Cortex of kidney (tissue), 1 donor: ENCODE measurements at places on chromosomes 1 and 21.

DNA sequence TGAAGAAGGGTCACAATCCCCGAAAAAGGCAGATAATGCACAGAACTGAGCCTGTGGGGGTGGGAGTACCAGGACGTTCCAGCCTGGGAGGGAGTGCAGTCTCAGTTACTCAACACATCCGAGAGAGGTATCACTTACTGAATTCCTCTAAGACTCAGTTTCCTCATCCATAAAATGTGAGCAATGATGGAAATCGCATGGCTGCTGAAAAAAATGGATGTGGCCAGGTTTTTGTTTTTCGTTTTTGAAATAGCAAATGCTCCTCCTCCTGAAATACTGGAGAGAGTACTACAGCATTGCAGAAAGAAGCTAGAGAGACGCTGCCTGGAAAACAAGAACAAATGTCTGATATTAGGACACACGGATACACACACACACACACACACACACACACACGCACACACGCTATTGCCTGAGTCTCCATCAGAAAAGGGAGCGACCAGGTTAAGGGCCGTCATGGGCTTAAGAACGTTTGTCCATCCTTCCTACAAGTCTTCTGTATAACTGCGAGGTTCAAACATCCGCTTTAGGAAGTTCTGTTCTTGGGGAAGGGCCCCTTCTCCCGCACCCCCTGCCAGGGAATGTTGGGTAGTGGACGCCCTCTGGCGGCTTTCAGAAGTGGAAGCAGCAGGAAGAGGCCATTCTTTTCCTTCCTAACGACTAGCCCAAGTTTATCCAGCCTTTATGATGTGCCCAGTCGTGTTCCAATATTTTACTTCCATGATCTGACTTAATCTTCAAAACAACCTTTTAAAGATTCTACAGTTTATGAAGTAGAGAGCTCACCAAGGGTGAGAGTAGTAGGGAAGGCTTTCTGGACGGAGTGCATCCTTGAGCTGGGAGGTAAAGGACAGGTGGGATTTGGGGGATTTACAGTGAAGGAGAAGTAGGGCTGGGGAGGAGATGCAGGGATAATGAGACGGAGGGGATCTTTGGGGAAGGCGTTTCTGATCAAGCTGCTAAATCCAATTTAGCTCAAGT is 699 bp upstream of the NES start:
- no peak for DNase-seq

DNA sequence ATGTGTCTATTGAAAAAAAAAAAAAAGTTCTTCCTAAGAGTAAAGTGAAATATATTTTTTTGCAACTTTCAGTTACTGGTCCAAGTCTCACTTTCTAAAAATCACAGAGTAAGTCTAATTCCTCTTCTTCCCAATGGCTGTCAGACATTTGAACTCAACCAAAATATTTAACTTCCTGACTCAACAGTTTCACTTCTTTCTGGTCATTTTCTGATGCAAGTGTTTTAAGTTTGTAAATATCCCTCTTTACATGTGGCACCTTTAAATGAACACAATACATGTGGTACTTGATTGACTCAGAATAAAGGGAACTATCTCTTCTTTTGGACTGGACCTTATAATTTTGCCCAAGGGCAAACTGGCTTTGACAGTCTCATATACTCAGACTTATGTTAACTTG is 76.7 kb downstream of the ASH1L start:
- DNase-seq: no peak

DNA sequence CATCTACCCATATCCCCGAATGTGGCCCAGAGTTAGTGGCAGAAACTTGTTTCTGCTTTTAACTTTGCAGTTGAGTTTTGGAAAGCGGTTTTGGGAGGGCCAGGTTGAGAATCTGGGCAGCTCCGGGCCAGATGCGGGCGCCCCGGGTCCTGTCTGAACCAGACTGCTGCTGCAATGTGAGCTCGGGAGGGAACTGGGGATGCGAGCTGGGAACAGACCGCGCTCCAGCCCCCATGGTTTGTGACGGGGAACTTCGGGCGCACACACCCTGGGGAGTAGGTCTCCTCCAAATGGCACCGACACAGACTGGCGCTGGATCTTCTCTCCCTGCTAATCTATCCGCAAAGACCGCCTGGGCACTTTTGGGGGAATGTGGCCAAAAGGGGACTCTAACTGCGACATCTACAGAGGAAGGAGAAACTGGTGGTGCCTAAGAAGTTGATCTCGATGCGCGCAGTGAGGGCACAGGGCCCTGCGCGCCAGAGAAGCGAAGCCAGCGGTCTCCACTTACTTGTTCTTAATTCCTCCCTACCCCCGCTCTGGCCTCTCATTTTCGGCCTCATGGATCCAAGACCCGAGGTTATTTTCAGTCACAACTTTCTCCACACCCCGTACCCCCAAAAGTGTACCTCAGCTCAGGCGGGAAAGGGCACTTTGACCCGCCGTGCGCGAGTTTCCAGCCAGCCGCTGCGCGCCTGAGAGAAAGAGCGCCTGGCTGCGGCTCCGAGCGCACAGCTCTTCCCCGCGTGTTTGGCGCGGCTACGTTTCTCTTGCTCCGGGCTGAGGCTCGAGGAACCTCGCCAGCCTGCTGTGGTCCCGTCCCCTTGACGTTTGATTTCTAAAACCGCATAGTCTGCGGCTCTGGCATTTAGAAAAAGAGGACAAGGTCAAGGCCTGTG is 411.0 kb upstream of the ESRRG start:
- DNase-seq: no peak

DNA sequence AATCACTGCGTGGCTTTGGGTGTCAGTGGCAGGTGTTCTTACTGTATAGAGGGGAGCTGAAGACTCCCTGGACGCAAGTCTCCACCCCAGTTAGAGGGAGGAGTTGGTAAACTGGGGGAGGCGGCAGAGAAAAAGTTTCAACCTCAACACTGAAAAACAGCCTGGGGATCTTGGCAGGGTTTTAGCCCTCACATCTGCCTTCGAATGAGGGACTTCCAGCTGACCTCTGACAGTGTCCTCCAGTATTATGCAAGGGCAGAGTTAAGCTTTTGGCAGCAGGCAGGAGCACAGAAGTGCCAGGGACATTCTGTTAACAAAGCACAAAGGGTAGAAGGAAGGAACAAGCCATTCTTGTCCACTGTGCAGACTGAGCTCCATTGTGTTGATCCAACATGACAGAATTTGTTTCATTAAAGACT is 41.2 kb upstream of the RAB4A start:
- no peak for DNase-seq

DNA sequence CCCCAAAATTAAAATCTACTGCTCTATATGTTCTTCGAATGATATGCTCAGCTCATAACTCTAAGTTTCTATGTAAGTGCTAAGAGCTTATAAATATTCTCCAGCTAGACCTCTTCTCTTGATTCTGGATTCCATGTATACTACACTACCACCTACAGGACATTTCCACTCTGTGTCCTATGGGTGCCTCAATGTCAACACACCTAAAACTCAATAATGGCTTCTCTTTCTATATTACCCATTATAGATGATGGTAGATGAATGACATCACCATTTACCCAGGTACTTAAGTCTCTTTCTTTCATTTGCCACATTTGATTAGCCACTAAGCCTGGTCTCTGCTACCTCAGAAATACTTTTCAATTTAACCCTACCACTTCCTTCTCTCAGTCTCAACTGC is 41.3 kb downstream of the TBX19 start:
- DNase-seq: no peak

DNA sequence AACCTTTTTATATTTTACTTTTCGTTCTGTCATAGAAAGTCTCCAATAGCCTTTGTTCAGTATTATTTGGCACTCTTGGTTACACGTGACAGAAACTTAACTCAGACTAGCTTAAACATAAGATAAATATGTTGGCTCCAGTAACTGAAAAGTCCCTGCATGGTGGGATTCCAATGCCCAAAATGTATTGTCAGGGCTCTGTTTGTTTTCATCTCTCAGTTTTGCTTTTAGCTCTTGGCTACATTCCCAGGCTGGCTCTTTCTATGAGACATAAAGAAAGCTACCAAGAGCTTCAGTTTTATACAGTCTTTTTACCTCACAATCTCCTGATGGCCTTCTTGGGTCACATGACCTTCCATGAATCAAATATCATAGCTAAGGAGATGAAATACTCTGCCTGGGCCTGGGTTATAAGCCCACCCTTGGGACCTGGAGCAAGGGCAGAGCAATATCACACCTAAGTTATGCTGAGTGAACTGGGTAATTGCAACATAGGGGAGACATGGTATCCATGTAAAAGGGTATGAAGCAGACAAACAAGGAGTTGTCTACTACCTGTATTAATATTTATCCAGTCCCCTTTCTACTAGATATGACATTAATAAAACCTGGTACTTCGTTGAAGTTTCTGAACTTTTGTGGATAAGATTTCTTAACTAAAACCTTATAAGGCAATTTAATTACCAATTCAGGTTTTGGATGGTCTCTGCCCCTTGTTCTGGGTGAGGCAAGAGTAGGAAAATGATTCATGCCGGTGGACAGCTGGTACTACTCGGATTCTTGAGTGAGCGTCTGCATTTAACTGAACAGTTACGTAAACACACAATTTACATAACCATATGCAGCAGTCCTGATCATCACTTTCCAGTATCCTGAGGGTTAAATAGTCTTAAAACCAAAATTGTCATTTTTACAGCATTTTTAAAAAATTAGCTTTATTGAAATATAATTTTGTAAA is 442.3 kb downstream of the GPATCH2 start:
- DNase-seq: no peak

- DNase-seq: no peak
These were observed 8.2 kb downstream of the CREG1 start for GRCh38 chr1:167545349-167545748.

DNA sequence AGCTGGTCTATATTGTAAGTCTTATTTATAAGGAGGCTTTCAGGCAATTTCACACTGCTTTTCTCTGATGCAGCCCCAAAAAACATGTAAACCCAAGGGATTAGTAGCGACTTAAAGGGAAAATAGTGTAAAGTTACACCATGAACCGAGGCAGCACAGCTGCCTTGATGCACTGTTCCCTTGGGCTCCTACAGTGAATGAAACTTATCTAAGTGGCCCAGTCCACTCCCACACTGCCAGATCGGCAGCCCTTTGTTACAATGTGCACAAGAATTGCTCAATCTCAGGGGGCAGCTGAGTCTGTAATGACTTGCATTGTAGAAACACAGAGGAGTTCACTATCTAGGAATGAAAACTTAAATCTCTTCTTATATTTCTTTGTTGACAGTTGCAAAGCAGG is 120.8 kb upstream of the ADGRL2 start:
- no peak for DNase-seq

GRCh38 chr1:105891308-105891707 is 1165.2 kb upstream of the PRMT6 start:
- no peak for DNase-seq

DNA sequence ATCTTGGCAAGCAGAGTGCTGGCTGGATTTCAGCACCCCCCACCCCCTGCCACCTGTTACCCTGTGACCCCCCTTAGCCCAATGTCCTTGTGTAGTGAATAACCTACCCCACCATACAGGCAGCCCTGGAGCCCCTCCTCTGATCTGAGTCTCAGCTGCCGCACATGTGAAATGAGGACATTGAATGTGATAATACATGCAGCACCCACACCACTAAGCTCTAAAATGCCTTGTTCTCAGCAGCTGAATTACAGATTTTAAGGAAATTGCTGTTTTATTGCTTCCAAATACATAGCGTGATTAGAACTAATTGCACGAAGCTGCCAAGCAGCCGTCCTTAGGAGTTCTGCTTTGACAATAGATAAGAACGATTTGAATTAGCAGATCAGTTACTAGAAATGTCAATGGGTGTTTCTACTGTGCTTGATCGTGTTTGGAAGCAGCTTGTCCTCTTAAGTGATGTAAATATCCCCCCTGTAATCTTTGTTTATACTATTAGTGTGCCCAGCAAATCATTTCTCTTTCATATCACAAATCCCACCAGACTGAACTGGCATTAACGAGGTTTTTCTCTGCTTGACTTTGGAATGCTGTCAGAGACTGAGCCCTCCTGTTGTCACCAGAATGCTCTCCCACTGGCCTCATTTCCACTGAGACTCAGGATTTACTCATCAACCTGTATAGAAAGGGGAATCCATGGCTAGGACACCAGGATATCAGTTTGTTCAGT is 4.9 kb downstream of the SLAMF8 start:
- DNase-seq: no peak

- DNase-seq: no peak
These were observed 26.3 kb downstream of the ADAM30 start for GRCh38 chr1:119869995-119870394.

DNA sequence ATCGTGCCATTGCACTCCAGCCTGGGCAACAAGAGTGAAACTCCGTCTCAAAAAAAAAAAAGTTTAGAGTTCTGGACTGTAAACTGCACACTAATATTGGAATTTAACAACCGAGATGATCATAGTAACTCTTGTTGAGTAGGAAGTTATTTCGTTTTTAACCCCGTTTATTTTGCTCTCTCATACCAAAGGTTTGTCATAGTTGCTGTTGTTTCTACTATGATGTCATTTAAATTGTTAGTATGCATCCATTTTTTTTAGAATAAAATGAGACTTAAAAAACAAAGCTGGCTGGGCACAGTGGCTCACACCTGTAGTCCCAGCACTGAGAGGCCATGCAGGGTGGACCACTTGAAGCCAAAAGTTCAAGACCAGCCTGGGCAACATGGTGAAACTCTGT is 49.3 kb downstream of the DOP1B start:
- no peak for DNase-seq

DNA sequence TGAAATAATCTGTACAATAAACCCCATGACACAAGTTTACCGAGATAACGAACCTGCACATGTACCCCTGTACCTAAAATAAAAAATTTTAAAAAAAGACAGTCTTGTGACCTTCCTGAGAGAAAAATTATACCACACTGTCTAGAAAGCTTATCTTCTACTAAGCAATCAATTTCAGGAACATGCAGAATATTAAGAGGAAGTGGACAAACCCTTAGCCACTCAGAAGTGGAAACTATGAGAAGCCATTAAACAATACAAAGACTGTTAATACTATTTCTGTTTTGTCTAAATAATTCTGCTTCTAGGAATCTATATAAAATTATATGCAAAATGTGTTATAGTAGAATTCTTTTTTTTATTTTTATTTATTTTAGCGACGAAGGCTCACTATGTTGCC is 93.9 kb downstream of the ADAMTS1 start:
- DNase-seq: no peak

DNA sequence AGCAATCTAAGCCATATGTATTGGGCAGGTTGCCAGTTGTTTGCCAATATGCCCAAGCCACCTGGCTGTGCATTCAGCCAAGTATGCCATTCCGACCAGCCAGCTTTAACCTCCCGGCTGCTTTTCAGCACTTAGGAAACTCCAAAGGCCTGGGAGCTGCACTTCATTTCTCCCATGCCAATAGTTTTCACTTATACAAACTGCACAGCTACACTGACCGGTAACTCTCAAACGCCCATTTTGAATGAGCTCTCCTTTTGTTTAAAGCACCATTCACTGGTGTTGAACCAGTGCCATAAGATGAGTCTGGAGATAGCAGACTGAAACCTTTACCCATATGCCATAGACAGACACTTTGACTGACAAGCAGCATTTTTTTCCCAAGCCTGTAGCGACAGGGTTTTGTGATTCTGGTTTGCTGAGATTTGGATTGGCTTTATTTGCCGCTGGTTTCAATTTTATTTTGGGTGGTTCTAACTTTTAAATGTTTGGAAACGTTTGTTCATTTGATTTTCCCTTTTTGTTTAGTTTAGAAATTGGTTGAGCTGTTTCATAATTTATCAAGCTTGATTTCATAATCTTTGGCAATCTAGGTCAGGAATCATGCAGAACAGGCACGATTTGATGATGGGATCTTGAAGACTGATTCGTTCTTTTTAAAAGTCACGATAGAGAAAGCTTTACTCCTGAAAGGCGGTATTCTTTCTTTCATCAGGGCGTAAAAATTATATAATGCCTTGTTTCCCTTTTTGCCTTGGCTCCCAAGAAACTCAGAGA is 144.6 kb downstream of the NFIA start:
- no peak for DNase-seq

GRCh38 chr1:231554969-231555368 is 26.5 kb downstream of the TSNAX start:
- no peak for DNase-seq
